A549 treated with Mapracorat at 1 μM for 4 hours (cell line): ENCODE measurements at places on chromosomes 1 and 21. TPM values are rescaled to one million over a fixed set of nuclear protein-coding genes. Genes with fewer than 3 reads are reported as not detected.

The LRRC53 gene
- not detected in 5 replicates for total RNA-seq

The DAB1 gene
- not detected in 5 replicates for total RNA-seq

The MASP2 gene
- 0.10 to 0.21 TPM (median 0.17 TPM) in 4 of 5 replicates, not detected in the other for total RNA-seq

The BCAS2 gene
- total RNA-seq: 23.5 to 29.1 TPM (median 26.1 TPM) in 5 replicates

The KCNT2 gene
- 0.03 to 0.05 TPM (median 0.04 TPM) in 3 of 5 replicates, not detected in the others for total RNA-seq

The S100A7A gene
- total RNA-seq: not detected in 5 replicates

The HIVEP3 gene
- total RNA-seq: 2.8 to 3.7 TPM (median 3.1 TPM) in 5 replicates

The KRTAP21-2 gene
- total RNA-seq: not detected in 5 replicates

The PTPRU gene
- 7.1 to 10.2 TPM (median 8.4 TPM) in 5 replicates for total RNA-seq

The TCHHL1 gene
- not detected in 5 replicates for total RNA-seq

The USP25 gene
- 10.2 to 12.0 TPM (median 11.3 TPM) in 5 replicates for total RNA-seq

The KRTAP19-3 gene
- not detected in 5 replicates for total RNA-seq

The SPRR3 gene
- total RNA-seq: not detected in 5 replicates

The ERI3 gene
- 47.0 to 59.3 TPM (median 57.8 TPM) in 5 replicates for total RNA-seq

The MANEAL gene
- total RNA-seq: 21.1 to 25.5 TPM (median 24.9 TPM) in 5 replicates

The IFNGR2 gene
- 53.3 to 57.0 TPM (median 53.9 TPM) in 5 replicates for total RNA-seq

The HCN3 gene
- total RNA-seq: 4.0 to 6.8 TPM (median 4.6 TPM) in 5 replicates

The LORICRIN gene
- not detected in 5 replicates for total RNA-seq

The GJB5 gene
- 0.12 to 0.27 TPM (median 0.15 TPM) in 4 of 5 replicates, not detected in the other for total RNA-seq

The COL6A1 gene
- 15.8 to 22.9 TPM (median 20.3 TPM) in 5 replicates for total RNA-seq

The ETV3L gene
- total RNA-seq: not detected in 5 replicates

The RHOC gene
- 351 to 403 TPM (median 363 TPM) in 5 replicates for total RNA-seq

The TSPAN2 gene
- total RNA-seq: 0.94 to 1.5 TPM (median 1.1 TPM) in 5 replicates

The ARHGAP29 gene
- 12.0 to 15.7 TPM (median 13.8 TPM) in 5 replicates for total RNA-seq

The MRPL55 gene
- 76.4 to 92.1 TPM (median 83.8 TPM) in 5 replicates for total RNA-seq

The PLPP3 gene
- 25.2 to 31.7 TPM (median 27.9 TPM) in 5 replicates for total RNA-seq
